Posterior cingulate gyrus (tissue), 11 donors: ENCODE measurements at places on chromosomes 2 and 18.

- no peak for DNase-seq
These were observed 22.6 kb upstream of the TMEM214 start for GRCh38 chr2:27010139-27010538.

- no peak for DNase-seq
These were observed 22.0 kb upstream of the UPP2 start for GRCh38 chr2:158079672-158080071.

- no peak for DNase-seq
These were observed 316.3 kb upstream of the CXCR4 start for GRCh38 chr2:136434251-136434715.

- no peak for DNase-seq
These were observed 68.6 kb downstream of the GATA6 start for GRCh38 chr18:22238036-22238435.

DNA sequence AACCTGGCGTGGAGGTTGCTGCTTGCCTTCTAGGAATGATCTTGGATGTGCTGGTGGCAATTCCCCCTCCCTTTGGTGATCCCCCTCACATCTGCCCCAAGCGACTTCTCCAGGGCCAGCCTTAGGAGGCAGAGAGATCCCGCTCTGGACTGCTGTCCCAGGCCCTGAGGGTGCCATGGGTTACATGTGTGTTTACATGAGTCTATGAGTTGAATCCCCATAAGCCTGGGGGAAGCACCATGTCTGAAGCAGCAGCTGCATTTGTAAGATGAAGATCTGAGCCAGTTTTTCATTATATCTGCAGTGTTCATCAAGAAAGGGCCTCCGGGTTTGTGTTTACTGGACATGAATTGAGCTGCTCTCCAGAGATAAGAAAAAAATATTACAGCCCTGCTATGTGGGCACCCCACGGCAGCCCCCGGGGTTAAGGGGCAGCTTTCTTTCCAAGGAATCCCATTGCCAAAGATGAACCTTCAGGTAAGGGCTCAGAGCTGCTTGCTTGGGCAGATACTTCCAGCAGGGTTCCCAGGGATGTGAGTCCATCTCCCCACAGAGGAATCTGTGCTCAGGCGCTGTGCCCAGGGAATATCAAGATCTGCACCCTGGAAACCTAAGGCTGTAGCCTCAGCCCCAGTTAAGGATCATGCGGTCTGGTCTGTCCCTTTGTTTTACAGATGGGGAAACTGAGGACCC lies 46.0 kb downstream of the MRPS5 start:
- DNase-seq, result peak; percentile 34

GRCh38 chr2:21067125-21067524 lies 23.3 kb upstream of the APOB start:
- no peak for DNase-seq

- no peak for DNase-seq
These were observed 35.4 kb downstream of the MGAT5 start for GRCh38 chr2:134289225-134289624.

DNA sequence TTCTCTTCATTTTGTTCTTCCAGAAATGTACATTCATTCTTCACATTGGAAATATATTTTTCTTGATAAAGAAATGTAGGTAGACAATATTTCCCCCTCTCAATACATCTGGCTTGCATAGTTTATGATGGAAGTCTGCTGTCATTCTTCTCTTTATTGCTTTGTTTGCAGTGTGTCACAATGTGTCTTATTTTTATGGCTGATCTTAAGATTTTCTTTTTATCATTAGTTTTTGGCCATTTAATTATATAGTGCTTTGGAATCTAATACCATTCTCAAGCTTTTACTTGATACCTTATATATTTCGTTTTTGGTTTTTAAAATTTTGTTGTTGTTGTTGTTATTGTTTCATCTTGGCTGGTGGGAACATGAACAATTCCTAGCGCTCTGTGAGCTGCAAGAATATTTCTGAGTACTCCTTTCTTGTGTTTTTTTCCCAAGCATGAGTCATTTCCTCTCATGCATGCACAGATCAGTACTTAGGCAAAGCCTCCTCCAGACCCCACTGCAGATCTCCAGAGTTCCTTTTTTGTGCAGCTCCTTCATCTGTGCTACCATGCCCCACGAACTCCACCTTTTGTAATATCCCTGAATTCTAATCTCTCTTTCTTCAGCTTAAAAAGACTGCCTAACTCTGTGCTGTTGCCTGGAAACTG lies 13.7 kb upstream of the MMADHC start:
- no peak for DNase-seq

- no peak for DNase-seq
These were observed 329.9 kb downstream of the DYSF start for GRCh38 chr2:71783215-71783614.

- DNase-seq, result no peak
These were observed 15.5 kb downstream of the HDLBP start for GRCh38 chr2:241300000-241300399.

DNA sequence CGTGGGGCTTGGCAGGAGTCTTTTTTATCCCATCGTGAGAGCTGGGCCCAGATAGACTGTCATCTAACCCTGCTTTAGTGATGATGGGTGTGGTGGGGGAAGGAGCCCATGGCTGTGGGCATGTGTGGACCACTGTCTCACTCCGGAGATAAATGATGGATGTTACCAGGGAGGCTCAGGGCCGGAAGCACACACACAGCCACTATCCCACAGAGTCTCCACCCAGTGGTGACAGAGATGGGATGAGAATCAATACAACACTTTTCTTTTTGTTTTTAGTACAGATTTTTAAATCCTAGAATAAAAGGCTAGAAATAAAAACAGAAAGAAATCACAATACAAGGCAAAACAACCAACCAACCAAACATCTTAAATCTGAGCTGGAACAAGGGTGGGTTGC lies 233.4 kb downstream of the SOX11 start:
- DNase-seq, result no peak

DNA sequence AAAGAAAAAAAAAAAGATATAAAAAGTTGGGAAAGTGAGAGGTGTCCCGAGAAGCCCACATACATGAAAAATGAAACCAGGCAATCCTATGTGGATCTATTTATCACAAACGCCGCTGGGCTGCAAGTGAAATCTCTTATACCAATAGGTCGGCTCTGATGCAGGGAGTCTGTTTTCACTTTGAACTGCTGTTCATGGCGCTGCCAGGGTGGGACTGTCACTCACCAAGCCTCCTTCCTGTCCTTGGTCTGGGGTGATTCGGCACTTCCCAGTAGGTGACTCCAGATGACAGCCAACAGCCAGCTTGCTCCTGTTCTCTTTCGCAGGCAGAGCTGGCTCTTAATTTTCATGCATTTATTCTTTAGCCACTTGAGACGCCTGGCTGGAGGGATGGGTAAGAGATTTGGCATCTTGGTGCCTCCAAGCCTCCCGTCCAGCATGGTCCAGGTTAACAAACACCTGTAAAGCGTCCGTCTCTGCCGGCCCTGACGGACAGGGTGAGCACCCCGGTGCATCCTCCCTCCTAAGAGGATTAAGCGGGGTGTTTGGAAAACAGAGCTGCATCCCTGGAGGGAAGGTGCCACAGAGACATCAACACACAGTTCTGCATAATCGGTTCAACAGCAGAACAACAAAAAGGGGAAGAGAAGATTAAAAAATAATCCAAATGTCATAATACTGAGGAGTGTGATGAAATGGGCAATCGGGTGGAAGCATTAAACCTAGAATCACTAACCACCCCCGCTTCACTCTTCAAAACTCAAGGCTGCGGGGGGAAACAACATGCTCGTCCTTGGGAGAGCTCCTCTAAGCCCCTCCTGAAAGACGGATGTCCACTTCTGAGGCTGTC lies 58.7 kb downstream of the STEAP3 start:
- DNase-seq, result no peak

DNA sequence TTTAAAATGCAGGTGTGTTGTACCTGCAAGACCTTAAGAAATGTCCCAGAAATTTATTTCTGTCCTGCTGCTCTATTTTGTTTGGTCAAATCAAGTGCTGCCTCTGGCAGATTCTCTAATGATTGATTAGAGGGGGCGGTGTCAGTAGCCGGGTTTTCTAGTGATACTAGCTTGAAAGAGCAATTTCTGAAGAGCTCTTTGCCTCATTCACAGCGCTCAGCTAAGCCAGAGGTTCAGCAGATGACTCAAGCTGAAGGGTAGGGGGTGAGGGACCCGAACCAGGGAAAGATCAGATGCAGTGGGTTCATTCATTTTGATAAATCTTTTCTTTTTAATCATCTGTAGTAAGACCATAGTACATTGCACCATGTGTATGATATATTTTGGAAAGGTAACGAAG lies 15.0 kb downstream of the ZBTB7C start:
- no peak for DNase-seq
